ENCODE measurements at places on chromosomes 3 and 15.

GRCh38 chr3:47803480-47804025 lies 615 bp downstream of the DHX30 start:
- no peak for DNase-seq

GRCh38 chr3:31810991-31811433 lies 170.1 kb downstream of the OSBPL10 start:
- DNase-seq: no peak

DNA sequence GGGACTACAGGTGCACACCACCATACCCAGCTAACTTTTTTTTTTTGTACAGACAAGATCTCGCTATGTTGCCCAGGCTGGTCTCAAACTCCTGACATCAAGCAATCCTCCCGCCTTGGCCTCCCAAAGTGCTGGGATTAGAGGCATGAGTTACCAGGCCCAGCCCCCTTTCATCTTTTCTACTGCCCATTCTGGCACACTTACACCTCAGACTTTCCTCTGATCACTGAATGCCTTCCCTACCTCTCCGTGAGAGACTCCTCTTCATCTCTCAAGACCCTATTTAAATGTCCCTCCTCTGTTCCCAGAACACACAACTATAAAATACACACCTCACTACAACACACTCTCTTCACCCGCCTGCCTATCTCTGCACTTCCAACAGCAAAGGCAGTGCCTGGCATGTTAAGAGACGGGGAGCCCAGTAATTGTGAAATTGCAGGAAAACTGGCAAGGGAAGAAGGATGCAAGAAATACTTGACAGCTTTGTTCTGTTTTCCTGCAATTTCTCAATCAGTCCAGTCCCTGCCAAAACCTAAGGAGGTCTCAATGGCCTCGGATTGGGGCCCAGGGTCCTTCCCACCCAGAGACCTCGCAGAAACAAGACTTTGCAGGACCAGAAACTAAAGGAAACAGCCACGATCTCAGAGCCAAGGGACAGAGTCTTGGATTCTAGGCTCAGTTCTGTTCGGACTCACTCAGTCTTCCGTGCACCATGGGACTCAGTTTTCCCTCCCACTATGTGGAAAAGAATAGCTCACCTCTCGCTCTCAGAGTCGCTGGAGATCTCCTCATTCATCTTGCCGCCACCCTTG lies 849 bp downstream of the RRP9 start:
- DNase-seq: no peak

GRCh38 chr15:47773143-47773542 lies 55.8 kb downstream of the SEMA6D start:
- no peak for DNase-seq

- no peak for DNase-seq
Observed at GRCh38 chr15:80183886-80184285, 31.1 kb downstream of the FAH start.

GRCh38 chr3:74992898-74993297 lies 378.4 kb upstream of the CNTN3 start:
- DNase-seq: no peak

- no peak for DNase-seq
Observed at GRCh38 chr3:99878005-99878404, 60.3 kb downstream of the CMSS1 start.

DNA sequence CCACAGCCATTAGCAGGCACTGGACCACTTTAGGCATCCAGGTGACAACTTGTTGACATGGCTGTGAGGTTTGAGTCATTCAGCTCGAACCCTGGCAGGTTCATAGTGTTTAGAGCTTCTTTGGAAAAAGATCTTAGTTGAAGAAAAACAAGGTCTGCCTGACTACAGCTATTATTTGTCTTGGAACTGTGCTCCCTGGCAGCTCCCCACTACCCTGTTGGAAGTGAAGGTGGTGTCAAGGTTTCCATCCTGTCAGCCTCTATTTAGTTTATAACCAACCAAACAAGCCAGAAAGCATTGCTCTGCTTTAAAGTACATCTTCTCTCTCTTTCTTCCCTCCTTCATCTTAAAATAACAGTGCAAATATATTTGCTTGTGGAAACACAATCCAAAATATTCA lies 56.8 kb downstream of the KAT2B start:
- no peak for DNase-seq

GRCh38 chr3:67048715-67049074 lies 50.6 kb downstream of the KBTBD8 start:
- DNase-seq: no peak

DNA sequence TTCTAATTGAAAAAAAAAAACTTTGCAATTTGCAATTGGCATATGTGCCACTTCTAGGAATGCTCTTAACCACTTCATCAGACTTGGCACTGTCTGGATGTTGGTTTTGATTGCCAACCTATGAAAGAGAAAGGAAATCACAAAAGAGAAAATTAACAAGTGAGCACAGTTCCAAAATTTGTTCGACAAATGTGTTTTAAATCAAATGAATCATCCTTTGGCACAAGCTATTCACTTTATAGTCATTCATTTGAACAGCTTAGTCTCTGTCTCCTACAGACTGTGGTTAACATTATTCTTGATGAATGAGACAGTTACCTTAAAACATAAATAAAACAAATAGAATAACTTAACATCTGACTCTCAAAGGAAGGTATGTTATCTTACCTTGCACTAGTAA lies 265.0 kb downstream of the EPHA3 start:
- no peak for DNase-seq

GRCh38 chr15:91435113-91435512 lies 335.1 kb downstream of the SV2B start:
- no peak for DNase-seq

- DNase-seq: no peak
Observed at GRCh38 chr3:20668411-20668810, 482.4 kb upstream of the SGO1 start.

Data from activated T-cell treated with anti-CD3 and anti-CD28 coated beads for 1 hour (primary cell).